Calu3 (cell line): ENCODE measurements at places on chromosomes 3 and 15. TPM values are rescaled to one million over a fixed set of nuclear protein-coding genes. Genes with fewer than 3 reads are reported as not detected.

- no peak overlapping the region for H3K4me3 ChIP-seq
- no peaks in the 10 kb centered on the region for H3K4me1 ChIP-seq
- H3K36me3 ChIP-seq: no peaks in the 10 kb centered on the region
- no peak for DNase-seq
- no peak overlapping the region for H3K27ac ChIP-seq
These were observed 9.6 kb downstream of the NEK11 start for GRCh38 chr3:131036200-131036816.

GRCh38 chr3:149892371-149892770, 78.3 kb downstream of the PFN2 start:
- no peak overlapping the region for H3K4me3 ChIP-seq
- H3K4me1 ChIP-seq: peaks cover 35% of the 10 kb centered on the region
- DNase-seq: no peak
- no peaks in the 10 kb centered on the region for H3K27me3 ChIP-seq
- no peak overlapping the region for H3K27ac ChIP-seq
- H3K36me3 ChIP-seq: peaks cover 3% of the 10 kb centered on the region

Gene GALNT15
- not detected in 2 replicates for total RNA-seq

Gene KLF13
- 14.1 and 22.9 TPM in 2 replicates for total RNA-seq
